Natural killer cell treated with Interleukin-12 subunit alpha and Interleukin-12 subunit beta and Interleukin-15 and Interleukin-18, amount 100 ng/mL, for 72 hours (primary cell): ENCODE measurements at places on chromosomes 13 and 19. TPM values are rescaled to one million over a fixed set of nuclear protein-coding genes. Genes with fewer than 3 reads are reported as not detected.
A peak's percentile ranks its signal among the peaks of the same experiment; 100 is the strongest.

- no peak for DNase-seq
These were observed 64.8 kb downstream of the MIPEP start for GRCh38 chr13:23824371-23824770.

- no peak for DNase-seq
These were observed 1.2 kb downstream of the ACP5 start for GRCh38 chr19:11576227-11576626.

DNA sequence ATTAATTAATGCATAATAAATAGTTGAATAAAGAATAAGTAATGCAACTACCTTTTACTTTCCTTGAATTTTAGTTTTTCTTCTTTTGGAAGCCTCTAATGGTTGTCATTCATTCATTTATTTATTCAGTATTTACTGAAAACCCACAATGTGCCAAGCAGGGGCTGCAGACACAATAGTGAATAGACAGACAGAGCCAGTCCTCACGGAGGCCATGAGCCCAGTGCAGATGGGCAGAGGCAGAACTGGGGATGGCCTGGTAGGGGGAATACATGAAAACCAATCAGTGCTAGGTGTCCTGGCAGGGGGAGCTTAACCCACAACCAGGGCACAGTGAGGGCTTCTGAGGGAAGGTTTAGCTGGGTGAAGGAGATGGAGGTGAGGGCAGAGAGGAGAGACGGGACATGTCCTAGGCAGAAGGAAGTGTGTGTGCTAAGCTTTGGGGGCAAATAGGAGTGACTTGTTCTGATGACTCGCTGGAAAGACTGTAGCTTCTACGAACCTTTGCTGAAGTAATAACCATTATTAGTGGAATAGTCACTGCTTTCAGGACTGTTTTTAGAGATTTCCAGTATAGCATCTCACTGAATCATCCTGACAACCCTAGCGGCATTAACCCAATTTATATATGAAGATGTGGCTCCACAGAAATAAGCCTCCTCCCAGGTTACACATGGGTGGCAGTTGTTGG lies 55.9 kb downstream of the ERCC5 start:
- DNase-seq = no peak

GRCh38 chr13:110872768-110873638 lies 41.9 kb downstream of the ANKRD10 start:
- DNase-seq = no peak

GJB6 gene
- total RNA-seq = 0.62 TPM

DNA sequence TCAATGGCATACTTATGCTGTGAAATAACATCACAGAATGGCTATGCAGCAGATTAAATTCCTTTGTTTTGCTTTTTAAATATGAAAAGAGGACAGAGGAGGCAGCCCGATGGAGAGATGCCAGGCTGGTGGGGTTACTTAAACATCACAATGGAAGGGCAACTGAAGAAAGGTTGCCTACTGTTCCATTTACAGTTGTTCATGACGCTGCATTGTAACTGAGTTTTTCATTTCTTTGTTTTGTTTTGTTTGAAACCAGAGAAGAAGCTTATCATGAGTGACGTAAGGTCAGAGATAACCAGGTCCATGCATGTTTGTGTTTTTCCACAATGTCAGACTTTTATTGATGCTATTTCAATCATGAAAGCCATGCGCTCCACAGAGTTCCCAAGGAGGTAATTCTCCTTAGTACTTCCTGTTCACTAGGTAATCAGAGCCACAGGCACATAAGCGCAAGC lies 273.8 kb downstream of the LHFPL6 start:
- no peak for DNase-seq

DNA sequence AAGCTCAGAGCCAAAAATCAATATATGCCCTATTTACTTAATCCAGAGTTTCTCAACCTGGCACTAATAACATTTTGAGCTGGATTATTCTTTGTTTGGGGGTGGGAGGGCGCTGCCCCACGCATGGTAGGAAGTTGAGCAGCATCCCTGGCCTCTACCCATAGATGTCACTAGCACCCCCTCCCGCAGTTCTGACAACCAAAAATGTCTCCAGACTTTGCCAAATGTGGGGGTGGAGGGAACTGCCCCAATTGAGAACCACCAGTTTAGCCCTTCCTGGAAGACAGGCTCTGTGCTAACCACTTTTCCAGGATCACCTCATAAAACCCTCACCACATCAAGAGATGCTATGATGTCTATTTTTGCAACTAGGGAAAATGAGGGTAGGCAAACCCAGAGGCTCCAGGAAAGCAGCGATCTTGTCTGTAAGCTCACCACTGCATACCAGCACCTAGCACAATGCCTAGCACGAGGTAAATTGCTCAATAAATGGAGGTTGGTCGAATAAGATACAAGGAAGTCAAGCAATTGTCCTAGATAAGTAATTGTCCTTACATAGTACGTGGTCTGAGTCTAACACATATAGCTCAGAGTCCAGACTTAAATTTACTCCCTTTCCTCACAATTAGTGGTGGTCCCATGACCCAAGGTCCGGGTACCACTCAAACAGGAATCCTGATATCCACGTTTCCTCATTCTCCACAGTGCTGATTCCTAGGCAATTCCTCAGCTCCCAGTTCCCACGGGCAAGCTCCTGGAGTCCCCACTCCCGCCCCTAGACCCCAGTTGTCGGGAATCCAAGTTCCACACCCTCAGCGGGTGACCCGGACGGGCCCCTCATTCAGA lies 892 bp downstream of the TRIR start:
- peak; percentile 70 for DNase-seq

GRCh38 chr19:5049561-5049960 lies 80.6 kb downstream of the KDM4B start:
- no peak for DNase-seq

GRCh38 chr19:1862424-1863327 lies 703 bp downstream of the KLF16 start:
- DNase-seq = peak; percentile 74

NXNL1 gene
- total RNA-seq = not detected

DNA sequence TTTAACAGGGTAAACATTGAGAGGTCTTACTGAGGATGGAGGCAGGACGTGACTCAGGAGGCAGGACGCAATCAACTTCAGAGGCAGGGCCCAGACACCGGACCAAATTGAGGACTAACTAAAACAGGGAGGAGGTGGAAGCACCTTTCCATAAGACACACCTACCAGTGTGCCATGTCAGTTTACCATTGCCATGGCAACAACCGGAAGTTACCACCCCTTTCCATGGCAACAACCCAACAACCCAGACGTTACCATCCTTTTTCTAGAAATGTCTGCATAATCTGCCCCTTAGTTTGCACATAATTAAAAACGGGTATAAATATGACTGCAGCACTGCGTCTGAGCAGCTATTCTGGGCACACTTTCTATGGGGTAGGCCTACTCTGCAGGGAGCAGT lies 53.5 kb upstream of the SOX21 start:
- no peak for DNase-seq

DNA sequence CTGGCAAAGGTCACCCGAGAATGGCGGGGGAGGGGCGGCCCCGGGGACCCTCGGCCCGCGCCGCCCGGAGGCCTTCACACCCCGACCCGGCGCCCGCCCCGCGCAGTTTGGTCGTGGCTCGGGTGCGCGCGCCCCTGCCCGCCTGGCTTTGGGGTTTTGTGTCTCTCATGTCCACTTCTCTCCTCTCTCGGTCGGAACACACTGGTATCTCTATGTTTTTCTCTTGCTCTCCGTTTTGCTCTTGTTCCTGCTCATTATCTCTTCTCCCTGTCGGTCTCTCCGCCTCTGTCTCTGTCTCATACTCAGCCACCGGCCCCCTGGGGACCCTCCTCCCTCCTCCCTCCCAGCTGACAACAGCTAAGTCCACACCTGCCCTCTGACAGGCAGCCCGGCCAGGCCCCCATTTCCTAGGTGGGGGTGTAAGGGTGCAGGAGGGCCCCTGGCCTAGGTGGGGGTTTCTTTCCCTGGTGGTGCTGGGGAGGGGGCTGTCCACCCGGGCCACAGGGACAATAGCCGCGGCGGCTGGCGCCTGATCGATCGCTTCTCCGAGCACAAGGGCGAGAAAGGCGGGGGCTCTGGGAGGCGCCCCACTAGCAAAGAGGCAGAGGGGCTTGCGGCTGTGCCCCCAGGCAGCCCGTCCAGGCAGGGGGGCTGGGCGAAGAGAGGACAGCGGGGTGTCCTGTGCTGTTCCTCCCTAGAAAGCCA lies 2.3 kb downstream of the ONECUT3 start:
- peak; percentile 46 for DNase-seq

DNA sequence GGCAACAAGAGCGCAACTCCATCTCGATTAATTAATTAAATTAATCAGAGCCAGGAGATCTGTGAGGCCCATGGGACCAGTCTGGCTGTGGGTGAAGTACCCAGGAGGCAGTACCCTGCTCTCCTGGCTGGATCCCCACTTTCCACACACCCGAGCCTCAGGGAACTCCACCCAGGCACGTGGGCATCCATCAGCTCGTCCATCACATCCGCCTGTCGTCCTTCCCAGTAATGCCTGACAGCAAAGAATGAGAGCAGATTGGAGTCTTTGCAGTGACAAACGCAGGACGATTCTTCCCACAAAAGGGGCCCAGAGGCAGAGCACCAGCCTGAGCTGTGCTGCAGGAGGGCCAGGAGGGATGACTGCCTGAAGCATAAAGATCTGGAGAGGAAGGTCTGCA lies 35.8 kb downstream of the VSTM2B start:
- no peak for DNase-seq

A1BG gene
- 5.2 TPM for total RNA-seq

CAPN12 gene
- total RNA-seq = 10.4 TPM

IL11 gene
- 0.78 TPM for total RNA-seq

PGLYRP1 gene
- total RNA-seq = not detected

DNA sequence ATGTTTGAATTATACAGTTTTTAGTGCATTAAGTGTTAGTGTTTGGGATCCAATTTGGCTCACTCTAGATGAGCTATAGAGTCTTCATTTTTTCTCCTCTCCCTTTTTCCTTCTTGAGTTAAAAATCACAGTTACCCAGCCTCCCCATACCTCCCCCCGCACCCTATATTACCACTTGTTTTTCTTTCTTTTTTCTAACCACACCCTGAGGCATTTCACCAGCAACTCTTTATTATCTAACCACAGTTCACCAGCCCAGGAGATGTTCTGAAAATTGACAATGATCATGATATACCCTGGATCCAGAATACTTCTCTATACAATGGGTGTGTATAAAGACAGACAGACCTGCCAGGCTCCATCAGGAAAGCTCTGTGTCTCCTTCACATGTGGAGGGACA lies 86.5 kb upstream of the UBL3 start:
- no peak for DNase-seq

MPHOSPH8 gene
- 33.4 TPM for total RNA-seq

DNA sequence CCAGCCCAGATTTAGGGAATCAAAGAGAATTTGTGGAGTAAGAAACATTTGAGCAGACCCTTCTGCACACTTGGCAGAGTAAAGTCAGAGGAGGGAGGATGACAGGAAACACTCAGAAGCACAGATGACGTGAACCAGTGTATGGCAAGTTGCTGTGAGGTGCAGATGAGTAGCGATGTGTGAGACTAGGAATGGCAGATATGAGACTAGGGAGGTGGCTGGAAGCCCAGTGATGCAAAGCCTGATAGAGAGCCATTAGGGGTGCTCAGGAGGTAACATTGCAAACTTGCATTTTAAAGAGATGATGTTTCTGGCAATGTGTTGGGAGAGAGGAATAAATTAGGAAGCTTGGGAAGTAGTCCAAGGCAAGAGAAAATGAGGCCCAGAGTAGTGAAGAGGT lies 44.0 kb downstream of the PCDH17 start:
- no peak for DNase-seq
